IPS-NIHi11 (cell line): ENCODE measurements at places on chromosomes 13 and 19.
A peak's percentile ranks its signal among the peaks of the same experiment; 100 is the strongest.

DNA sequence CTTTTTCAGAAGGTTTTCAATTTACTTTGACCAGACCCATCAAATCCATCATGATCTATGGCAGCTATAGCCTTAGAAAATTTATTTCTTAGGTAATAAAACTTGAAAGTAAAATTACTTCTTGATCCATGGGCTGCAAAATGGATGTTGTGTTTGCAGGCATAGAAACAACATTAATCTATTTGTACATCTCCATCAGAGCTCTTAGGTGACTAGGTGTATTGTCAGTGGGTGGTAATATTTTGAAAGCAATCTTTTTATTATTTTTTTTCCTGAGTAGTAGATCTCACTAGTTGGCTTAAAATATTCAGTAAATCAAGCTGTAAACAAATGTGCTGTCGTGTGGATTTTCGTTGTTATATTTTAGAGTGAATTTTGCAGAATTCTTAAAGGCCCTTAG is 710.0 kb downstream of the SLITRK6 start:
- no peak for DNase-seq

GRCh38 chr19:50817941-50818858 is 5.4 kb downstream of the KLK1 start:
- peak; percentile 98 for DNase-seq

- DNase-seq = no peak
Measured at GRCh38 chr13:110419381-110419791, 112.3 kb downstream of the COL4A2 start.

GRCh38 chr13:65881561-65882155 is 1348.5 kb downstream of the PCDH9 start:
- no peak for DNase-seq

GRCh38 chr13:97261254-97262005 is 39.3 kb downstream of the MBNL2 start:
- no peak for DNase-seq

DNA sequence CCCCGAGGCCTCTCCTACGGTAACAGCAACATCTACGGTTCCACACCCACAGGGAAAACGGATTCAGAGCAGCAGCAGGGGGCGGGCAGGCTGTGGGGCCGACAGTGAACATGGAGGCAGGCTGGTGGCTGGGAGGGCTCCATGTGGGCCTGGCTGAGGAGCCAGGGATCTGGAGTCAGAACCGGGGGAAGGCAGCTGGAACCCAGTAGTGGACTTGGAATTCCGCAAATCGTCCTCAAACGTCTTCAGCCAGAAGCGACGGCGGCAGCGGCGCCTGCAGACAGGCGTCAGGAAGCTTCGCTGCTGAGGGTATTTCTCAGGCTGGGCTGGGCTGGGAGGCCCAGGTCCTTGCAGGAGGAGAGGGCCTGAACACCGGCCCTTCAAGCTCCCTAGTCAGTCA is 1.8 kb downstream of the TMEM86B start:
- no peak for DNase-seq

DNA sequence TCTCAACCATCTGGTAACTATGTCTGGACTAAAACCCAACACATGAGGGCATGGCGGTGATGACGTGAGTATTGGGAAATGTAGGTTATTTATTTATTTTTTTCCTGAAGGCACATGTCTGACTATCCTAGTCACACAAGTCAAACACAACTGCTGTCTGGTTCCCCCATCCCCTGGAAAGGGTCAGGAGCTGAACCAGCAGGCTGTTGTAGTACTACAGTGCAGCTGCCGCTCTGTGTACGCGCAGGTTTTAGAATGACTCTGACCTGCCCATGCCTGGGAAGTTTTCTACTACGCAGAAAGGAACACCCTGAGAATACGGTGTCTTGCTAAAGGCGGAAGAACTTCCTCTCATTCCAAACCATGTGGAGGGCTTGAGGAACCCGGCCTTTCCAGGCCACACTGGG is 1.2 kb downstream of the SLC7A1 start:
- no peak for DNase-seq

GRCh38 chr13:42494157-42494556 is 79.8 kb upstream of the TNFSF11 start:
- DNase-seq = no peak

- DNase-seq = no peak
Measured at GRCh38 chr13:49566461-49566860, 18.9 kb downstream of the RCBTB1 start.

- no peak for DNase-seq
Measured at GRCh38 chr19:51926426-51926783, 867 bp upstream of the ZNF613 start.
